Mammary microvascular endothelial cell (primary cell): ENCODE measurements at places on chromosomes 5 and 9. TPM values are rescaled to one million over a fixed set of nuclear protein-coding genes. Genes with fewer than 3 reads are reported as not detected.

CBY3 gene
- not detected in 2 replicates for total RNA-seq

HAUS6 gene
- 15.0 and 20.1 TPM in 2 replicates for total RNA-seq

CHSY3 gene
- 1.2 TPM in 2 replicates for total RNA-seq

SPARC gene
- total RNA-seq = 1,105 and 1,145 TPM in 2 replicates

AGXT2 gene
- not detected in 2 replicates for total RNA-seq

PCDHA12 gene
- not detected in 2 replicates for total RNA-seq

LCN15 gene
- 1.6 TPM in 1 of 2 replicates, not detected in the other for total RNA-seq

NOXA1 gene
- 0.07 TPM in 1 of 2 replicates, not detected in the other for total RNA-seq

NEURL1B gene
- 3.8 and 5.3 TPM in 2 replicates for total RNA-seq

SPRY4 gene
- total RNA-seq = 55.0 and 55.6 TPM in 2 replicates

SLC6A3 gene
- not detected in 2 replicates for total RNA-seq

WNT8A gene
- not detected in 2 replicates for total RNA-seq

STING1 gene
- total RNA-seq = 82.1 and 120 TPM in 2 replicates

PCDHA1 gene
- total RNA-seq = not detected in 2 replicates

TRIM36 gene
- total RNA-seq = 1.5 and 1.7 TPM in 2 replicates

CDKN2B-AS1 gene
- 1.1 and 1.7 TPM in 2 replicates for total RNA-seq

C6 gene
- not detected in 2 replicates for total RNA-seq

SPINK6 gene
- not detected in 2 replicates for total RNA-seq

PHYHD1 gene
- 0.15 TPM in 1 of 2 replicates, not detected in the other for total RNA-seq

GOLPH3 gene
- 57.9 and 68.1 TPM in 2 replicates for total RNA-seq

FOXD4L3 gene
- not detected in 2 replicates for total RNA-seq

BTNL3 gene
- total RNA-seq = not detected in 2 replicates

TMEM252 gene
- total RNA-seq = not detected in 2 replicates

THBS4 gene
- not detected in 2 replicates for total RNA-seq

SPATA31C1 gene
- total RNA-seq = not detected in 2 replicates

KCNN2 gene
- total RNA-seq = 1.6 and 2.1 TPM in 2 replicates

GCNT4 gene
- total RNA-seq = 0.33 and 0.44 TPM in 2 replicates

DNAJB5 gene
- total RNA-seq = 5.7 and 8.3 TPM in 2 replicates

ADAMTS13 gene
- 0.20 and 0.59 TPM in 2 replicates for total RNA-seq

PDZD2 gene
- total RNA-seq = 3.9 and 4.5 TPM in 2 replicates

BARHL1 gene
- total RNA-seq = not detected in 2 replicates

HRCT1 gene
- 0.69 and 2.0 TPM in 2 replicates for total RNA-seq

ADGRV1 gene
- total RNA-seq = not detected in 2 replicates

ARSI gene
- total RNA-seq = 0.33 and 0.49 TPM in 2 replicates

NEUROG1 gene
- total RNA-seq = not detected in 2 replicates

PDE6A gene
- 0.05 TPM in 1 of 2 replicates, not detected in the other for total RNA-seq

GABRA1 gene
- not detected in 2 replicates for total RNA-seq

LYRM7 gene
- total RNA-seq = 4.7 and 8.7 TPM in 2 replicates

ZFP2 gene
- 0.15 and 0.60 TPM in 2 replicates for total RNA-seq

CNTNAP3B gene
- 19.0 and 22.2 TPM in 2 replicates for total RNA-seq

TMEM171 gene
- 16.9 and 17.6 TPM in 2 replicates for total RNA-seq

HSPB3 gene
- not detected in 2 replicates for total RNA-seq

ENTPD2 gene
- not detected in 2 replicates for total RNA-seq

CDX1 gene
- not detected in 2 replicates for total RNA-seq

PCDHGA9 gene
- 1.2 and 1.8 TPM in 2 replicates for total RNA-seq
